ENCODE measurements at places on chromosomes 6 and 20.

DNA sequence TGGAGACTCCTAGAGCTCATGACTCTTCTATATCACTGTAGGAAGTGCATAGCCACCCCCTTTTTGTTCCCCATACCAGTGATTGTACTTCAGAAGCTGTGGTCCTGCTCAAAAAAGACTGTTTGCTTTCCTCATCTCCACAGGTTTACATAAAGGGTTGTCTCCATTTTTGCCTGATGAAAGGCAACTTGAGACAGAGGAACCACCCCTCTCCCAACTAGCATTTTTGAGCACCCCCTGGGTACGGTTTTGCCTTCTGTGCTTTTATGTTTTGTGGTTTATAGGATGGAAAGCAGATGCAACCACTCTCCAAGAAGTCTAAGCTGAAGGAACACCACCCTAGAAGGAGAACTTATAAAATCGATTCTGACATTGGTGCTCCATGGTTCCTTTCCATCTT lies 127.7 kb upstream of the SUPT3H start:
- DNase-seq = no peak

- no peak for DNase-seq
Observed at GRCh38 chr20:59992526-59993084, 34.4 kb downstream of the CDH26 start.

DNA sequence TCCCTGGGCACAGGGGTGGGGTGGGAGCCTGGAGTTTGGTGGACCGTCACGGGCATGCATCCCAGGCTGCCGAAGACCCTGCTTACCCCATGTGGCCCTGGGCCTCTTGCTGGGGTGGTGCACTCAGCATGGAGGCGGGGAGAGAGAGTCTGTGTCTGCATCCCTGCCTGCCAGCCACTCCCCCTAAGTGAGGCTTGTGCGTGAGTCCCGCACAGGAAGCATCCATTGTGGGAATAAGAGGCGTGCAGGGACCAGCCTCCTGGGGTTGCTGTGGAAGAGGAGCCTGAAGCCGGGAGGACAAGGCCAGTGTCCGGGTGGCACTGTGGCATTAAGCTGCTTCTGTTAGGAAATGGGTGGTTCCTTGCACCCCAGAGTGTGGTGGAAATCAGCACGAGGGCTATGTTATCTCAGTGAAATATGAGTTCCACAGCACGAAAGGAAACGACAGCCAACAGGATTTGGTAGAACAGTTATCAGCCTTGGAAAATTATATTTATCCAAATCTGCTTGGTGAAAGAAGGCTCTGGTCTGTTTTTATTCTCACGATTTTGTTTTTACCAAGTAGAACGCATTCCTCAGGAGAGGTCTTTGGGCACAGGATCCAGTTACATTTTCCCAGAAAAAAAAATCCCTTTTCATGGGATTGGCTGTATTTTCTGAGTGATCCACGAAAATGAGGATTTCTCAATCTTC lies 35.7 kb downstream of the CDH4 start:
- DNase-seq = no peak

- DNase-seq = no peak
Observed at GRCh38 chr6:65191471-65191870, 515.6 kb downstream of the EYS start.

DNA sequence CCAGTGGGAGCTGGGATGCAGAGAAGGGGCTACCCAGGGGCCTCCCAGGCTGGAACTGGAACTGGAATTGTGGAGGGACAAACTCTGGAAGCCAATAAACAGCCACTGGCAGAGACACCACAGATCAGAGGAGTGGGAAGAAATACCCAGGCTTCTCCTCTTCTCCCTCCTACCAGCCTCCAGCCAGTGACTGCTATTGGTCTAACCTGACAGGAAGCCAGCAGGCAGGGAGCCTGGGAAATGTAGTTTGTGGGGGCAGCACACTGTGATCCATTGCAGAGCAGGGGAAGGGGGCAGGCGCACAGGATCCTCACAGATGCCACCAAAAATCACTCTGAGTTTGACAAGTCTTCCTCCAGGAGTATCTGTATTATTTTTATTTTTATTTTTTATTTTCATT lies 12.1 kb upstream of the MLN start:
- DNase-seq = no peak

- no peak for DNase-seq
Observed at GRCh38 chr20:16576219-16576618, 3.0 kb upstream of the KIF16B start.

GRCh38 chr6:116254297-116255056 lies 602 bp upstream of the TSPYL4 start:
- no peak for DNase-seq
